Thymus (tissue), 14 donors: ENCODE measurements at places on chromosomes 7 and 10. TPM values are rescaled to one million over a fixed set of nuclear protein-coding genes. Genes with fewer than 3 reads are reported as not detected.
A peak's percentile ranks its signal among the peaks of the same experiment; 100 is the strongest.

DNA sequence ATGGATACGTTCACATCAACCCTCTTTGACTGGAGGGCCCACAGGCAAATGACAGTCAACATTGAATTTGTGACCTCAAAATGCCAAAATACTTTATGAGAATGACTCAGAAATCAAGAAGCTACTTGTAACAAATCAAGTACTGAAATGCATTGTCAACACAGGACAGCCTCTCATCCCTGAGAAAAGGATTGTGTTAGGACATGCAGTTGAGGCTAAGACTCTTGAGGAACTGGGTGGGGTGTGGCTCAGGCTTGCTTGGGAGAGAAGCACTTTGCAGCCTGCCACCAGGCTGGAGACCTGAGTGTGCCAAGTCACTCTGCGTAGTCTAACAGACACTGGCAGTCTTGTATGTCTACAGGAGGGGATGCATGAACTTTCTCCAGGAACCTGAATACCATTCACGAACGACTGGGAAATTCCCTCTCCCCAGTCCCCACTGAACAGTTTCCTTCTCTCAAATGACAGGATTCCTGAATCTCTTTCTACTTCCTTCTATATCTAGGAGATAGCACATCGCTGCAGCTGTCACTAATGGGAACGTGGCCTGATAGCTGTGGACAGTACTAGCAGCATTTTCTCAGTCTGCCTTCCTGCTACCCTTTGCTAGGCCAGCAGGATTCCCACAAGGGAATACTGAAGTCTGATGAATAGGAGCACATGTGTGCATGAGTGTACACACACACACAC lies 3.3 kb upstream of the SMO start:
- peaks cover 17% of the 10 kb centered on the region for H3K27me3 ChIP-seq
- no peaks in the 10 kb centered on the region for H3K36me3 ChIP-seq
- no peak for DNase-seq
- no peak overlapping the region for H3K27ac ChIP-seq

DNA sequence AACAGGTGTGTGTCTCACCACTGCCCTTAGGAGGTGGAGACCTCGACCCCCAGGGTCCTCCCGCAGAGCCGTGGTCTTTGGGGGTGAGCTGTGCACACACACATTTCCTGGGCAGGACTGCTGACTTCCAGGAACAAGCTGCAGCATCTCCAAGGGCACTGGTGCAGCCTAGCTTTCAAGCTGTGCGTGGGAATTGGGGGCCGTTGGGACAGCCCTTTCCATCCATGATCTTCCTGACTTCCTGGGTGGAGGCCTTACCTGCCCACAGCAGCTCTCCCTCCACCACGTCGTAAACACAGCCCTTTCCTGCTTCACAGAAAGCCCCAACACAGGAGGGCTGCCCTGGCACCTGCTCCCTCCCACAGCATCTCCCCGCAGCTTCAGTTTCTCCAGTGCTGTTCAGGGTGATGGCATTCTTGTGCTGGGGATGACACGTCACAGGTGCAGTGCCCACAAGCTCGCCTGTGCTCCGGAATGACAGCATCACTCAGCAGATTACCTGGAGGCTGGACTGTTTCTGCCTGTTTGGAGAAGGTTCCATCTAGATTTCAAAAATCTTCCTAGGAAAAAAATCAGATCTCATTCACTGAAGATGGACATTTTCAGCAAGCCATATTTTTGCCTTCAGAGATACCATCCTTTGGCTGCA lies 208.0 kb upstream of the PPP2R2D start:
- no peaks in the 10 kb centered on the region for H3K36me3 ChIP-seq
- H3K4me1 ChIP-seq: no peaks in the 10 kb centered on the region
- H3K27ac ChIP-seq: no peak overlapping the region
- H3K27me3 ChIP-seq: no peaks in the 10 kb centered on the region
- no peak overlapping the region for H3K4me3 ChIP-seq

- H3K27ac ChIP-seq: no peak overlapping the region
- H3K27me3 ChIP-seq: peaks cover 56% of the 10 kb centered on the region
- H3K4me3 ChIP-seq: peak overlapping the region; percentile 68
- no peaks in the 10 kb centered on the region for H3K36me3 ChIP-seq
- H3K4me1 ChIP-seq: peaks cover 47% of the 10 kb centered on the region
Observed at GRCh38 chr10:21515361-21516241, 9.9 kb downstream of the SKIDA1 start.

DNA sequence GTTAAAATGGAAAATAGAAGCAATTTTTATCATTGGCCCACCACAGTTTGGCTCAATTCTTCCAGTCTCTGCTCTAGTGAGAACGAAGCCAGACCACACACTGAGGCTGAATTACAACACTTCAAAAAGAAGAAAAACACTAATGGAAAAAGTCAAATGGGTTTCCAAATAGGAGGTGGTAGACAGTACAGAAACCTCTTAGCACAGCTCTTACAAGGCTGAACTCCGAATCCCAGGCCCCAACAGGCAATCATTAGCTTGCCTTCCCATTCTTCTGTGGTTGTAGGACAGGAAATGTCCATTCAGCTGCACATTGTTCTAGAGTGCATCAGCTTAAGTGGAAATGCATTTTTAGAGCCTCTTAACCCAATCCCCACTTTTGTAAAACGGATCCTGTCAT lies 115.1 kb upstream of the MEOX2 start:
- H3K36me3 ChIP-seq: no peaks in the 10 kb centered on the region
- no peak overlapping the region for H3K27ac ChIP-seq
- H3K4me1 ChIP-seq: no peaks in the 10 kb centered on the region
- H3K4me3 ChIP-seq: no peak overlapping the region

DNA sequence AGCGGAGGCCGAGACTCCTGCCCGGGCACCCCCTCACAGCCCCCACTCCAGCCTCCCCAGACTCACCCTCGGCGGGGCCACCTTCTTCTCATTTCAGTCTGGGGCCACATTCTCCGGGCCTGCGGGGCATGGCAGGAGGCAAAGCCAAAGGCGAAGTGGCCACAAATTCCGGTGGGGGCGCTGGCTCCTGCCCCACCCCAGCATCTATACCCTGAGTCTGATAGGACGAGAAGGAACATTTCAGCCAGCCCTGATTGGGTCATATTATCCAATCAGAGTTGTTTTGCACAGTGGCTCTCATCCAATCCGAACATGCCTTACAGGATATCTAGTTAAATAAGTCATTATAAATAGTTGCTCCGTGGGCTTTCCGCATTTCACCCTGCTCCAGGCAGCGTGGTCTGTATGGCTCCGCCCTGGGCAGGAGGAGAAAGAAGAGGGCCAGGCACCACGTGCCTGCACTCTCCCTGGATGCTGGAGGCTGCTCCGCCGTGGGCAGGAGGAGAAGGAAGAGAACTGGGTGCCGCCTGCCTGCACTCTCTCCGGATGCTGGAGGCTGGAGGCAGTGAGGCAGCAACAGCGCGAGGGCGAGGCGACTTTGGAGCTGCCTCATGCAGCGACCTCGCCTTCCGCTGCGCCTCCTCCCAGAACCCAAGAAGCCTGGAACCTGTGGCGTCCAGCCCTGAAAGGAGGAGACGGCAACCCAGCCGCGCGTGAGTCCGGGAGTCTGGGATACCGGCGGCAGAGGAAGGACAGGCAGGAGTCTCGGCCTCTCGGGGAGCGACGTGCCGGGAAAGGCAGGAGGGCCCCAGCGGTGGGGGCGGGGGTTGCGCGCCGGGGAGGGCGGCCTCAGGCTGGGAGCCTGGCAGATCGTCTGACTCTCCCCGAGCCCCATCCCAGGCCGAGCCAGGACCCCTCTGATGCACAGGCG lies 162.9 kb downstream of the ZNF33B start:
- no peak overlapping the region for H3K27ac ChIP-seq
- H3K4me1 ChIP-seq: no peaks in the 10 kb centered on the region
- H3K36me3 ChIP-seq: no peaks in the 10 kb centered on the region
- H3K4me3 ChIP-seq: no peak overlapping the region

GRCh38 chr10:33807531-33808359 lies 473.3 kb upstream of the NRP1 start:
- no peak for DNase-seq
- no peak overlapping the region for H3K4me3 ChIP-seq
- H3K4me1 ChIP-seq: no peaks in the 10 kb centered on the region
- H3K27me3 ChIP-seq: no peaks in the 10 kb centered on the region
- no peak overlapping the region for H3K27ac ChIP-seq

DNA sequence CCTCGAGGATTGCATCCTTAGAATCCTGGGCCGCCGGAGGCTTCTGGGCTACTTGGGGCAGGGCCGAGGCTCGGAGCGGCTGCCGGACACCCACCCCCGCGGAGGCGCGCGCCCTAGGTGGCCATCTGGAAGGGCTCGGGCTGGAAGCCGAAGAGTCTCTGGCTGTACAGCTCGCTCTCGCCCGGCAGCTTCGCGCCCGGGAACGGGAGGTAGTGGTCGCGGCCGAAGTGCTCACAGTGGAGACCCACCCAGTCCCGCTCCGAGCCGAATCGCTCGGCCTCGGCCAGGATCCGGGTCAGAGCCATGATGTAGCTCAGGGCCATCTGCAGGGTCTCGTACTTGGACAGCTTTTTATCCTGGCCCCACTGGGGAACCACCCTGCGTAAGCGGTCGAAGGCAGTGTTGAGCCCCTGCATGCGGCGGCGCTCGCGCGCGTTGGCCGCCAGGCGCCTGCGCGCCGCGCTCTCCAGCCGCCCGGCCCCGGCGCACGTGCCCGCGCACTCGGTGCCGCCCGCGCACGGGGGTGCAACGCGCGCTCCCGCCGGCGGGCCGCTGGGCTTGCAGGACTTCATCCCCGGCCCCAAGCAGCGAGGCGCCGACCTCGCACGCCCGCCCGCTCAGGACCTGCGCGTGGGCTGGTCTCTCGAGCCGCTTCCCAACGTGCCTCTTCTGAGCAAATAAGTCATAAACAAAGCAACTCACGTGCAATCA lies 652 bp downstream of the ATOH7 start:
- H3K4me1 ChIP-seq: no peaks in the 10 kb centered on the region
- no peak overlapping the region for H3K27ac ChIP-seq
- H3K4me3 ChIP-seq: peak overlapping the region; percentile 39

GRCh38 chr7:44538093-44538797 lies 2.9 kb downstream of the NPC1L1 start:
- H3K27ac ChIP-seq: no peak overlapping the region
- no peaks in the 10 kb centered on the region for H3K27me3 ChIP-seq
- DNase-seq: no peak
- no peaks in the 10 kb centered on the region for H3K4me1 ChIP-seq

DNA sequence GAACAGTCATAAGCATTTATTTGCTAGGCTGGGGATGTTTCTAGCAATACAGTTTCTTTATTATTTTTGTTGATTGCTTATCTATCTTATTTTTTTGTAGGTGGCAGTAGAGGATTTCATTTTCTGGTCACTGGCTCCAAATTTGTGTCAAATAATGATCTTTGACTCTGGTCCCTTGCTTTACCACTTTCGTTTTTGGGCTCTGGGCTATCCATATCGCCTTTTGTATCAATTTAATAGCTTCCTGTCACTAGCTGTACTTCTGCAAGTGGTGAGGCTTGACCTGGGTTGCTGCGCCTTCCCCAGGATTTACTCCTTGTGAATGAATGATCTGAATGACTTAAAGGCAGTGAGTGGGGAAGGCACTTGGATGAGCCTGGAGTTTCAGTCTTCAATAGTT lies 48.4 kb downstream of the MDFIC start:
- no peak overlapping the region for H3K27ac ChIP-seq
- no peaks in the 10 kb centered on the region for H3K4me1 ChIP-seq
- H3K36me3 ChIP-seq: no peaks in the 10 kb centered on the region

GRCh38 chr10:89699581-89700064 lies 1.8 kb upstream of the KIF20B start:
- no peak overlapping the region for H3K4me3 ChIP-seq
- no peaks in the 10 kb centered on the region for H3K36me3 ChIP-seq
- no peaks in the 10 kb centered on the region for H3K27me3 ChIP-seq
- H3K4me1 ChIP-seq: peaks cover 2% of the 10 kb centered on the region
- H3K27ac ChIP-seq: no peak overlapping the region
- DNase-seq: no peak

DNA sequence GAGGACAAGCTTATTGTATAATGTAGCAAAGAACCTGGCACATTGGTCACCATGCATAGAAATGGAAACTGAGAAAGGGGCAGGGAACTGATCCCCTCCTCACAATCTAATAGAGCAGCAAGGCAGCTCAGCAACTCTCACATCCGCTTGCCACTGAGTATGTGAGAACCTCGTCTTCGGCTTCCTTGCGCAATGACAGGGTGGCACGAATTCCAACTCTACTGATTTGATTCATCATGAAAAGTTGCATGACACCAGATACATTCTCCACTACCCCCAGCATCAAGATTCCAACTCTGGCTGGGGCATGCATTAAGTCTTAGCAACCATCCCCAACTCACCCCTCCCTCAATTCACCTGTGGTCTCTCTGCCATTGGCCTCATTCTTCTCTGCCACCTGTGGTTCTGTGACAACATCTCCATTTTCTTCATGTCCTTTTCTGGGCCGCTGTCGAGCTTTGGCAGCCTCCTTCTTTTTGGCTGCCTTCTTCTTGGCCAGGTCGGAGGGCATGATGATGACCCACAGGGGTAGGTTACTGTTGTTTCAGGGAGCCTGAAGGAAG lies 976 bp downstream of the ABCF2 start:
- no peak overlapping the region for H3K27ac ChIP-seq
- no peak for DNase-seq
- H3K4me1 ChIP-seq: peaks cover 6% of the 10 kb centered on the region
- H3K36me3 ChIP-seq: peaks cover 32% of the 10 kb centered on the region
- H3K27me3 ChIP-seq: no peaks in the 10 kb centered on the region

- peaks cover 20% of the 10 kb centered on the region for H3K4me1 ChIP-seq
- H3K36me3 ChIP-seq: no peaks in the 10 kb centered on the region
- no peak for DNase-seq
- no peak overlapping the region for H3K27ac ChIP-seq
- H3K27me3 ChIP-seq: peaks cover 20% of the 10 kb centered on the region
Observed at GRCh38 chr10:7417103-7417623, 6.3 kb upstream of the SFMBT2 start.

DNA sequence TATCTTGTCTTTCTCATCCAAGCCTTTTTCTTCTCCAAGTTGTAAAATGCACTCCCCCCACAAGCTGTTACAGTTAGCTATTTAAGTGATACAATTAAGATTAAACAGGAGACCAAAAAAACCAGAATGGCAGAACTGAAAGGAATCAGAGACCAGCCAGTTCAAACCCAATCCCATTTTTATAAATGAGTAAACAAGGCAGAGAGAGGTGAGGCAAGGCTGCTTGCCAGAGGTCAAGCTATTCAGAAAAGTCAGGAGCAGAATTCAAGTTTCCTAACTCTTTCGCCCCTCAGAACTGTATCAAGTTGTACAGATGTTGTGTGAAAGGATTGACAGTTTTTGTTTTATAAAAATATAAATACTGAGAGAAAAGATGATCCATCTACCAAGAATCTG lies 90.2 kb downstream of the ZFAND4 start:
- H3K27me3 ChIP-seq: no peaks in the 10 kb centered on the region
- DNase-seq: no peak
- H3K36me3 ChIP-seq: no peaks in the 10 kb centered on the region
- H3K4me3 ChIP-seq: no peak overlapping the region
- H3K27ac ChIP-seq: no peak overlapping the region

DNA sequence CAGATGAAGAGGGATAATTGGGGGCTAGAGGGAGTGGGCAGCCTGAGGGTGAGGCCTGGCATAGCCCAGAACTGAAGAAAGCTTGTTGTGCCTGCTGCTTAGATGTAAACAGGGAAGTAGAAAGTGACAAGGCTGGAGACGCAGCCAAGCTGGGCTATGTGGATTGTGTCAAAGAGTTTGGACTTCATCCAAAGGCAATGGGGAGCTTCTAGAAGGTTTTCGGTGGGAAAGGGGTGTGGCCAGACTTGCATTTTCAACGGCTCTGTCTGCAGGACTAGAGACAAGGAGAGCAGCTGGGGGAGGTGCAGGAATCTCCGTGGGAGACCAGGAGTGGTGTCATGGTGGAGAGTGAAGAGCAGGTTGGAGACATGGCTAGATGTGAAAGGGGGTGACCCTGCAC lies 48.8 kb downstream of the GOLGA7B start:
- no peaks in the 10 kb centered on the region for H3K27me3 ChIP-seq
- H3K4me3 ChIP-seq: no peak overlapping the region
- no peaks in the 10 kb centered on the region for H3K36me3 ChIP-seq
- no peak overlapping the region for H3K27ac ChIP-seq

Gene NKX6-2
- total RNA-seq: 0.09 TPM

Gene CYP3A7
- 0.99 TPM for total RNA-seq

Gene KIAA1549
- total RNA-seq: 1.9 TPM
